A172 (cell line): ENCODE measurements at places on chromosomes 11 and 22. TPM values are rescaled to one million over a fixed set of nuclear protein-coding genes. Genes with fewer than 3 reads are reported as not detected.

Gene KIF18A
- total RNA-seq = 36.7 and 46.4 TPM in 2 replicates

DNA sequence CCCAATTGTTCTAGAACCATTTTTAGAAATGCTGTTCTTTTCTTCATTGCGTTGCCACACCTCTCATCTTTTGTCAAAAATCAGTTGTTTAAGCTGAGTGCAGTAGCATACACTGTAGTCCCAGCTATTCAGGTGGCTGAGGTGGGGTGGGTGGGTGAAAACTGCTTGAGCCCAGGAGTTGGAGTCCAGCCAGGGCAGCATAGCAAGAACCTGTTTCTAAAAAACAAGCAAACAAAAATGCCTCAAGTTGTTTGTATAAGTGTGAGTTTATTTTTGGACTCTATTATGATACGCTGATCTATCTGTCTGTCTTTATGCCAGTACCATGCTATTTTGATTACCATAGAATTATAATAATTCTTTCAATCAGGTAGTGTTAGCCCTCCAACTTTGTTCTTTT, 62.5 kb upstream of the RRM1 start:
- DNase-seq = no peak

Gene OR8D1
- total RNA-seq = not detected in 2 replicates

DNA sequence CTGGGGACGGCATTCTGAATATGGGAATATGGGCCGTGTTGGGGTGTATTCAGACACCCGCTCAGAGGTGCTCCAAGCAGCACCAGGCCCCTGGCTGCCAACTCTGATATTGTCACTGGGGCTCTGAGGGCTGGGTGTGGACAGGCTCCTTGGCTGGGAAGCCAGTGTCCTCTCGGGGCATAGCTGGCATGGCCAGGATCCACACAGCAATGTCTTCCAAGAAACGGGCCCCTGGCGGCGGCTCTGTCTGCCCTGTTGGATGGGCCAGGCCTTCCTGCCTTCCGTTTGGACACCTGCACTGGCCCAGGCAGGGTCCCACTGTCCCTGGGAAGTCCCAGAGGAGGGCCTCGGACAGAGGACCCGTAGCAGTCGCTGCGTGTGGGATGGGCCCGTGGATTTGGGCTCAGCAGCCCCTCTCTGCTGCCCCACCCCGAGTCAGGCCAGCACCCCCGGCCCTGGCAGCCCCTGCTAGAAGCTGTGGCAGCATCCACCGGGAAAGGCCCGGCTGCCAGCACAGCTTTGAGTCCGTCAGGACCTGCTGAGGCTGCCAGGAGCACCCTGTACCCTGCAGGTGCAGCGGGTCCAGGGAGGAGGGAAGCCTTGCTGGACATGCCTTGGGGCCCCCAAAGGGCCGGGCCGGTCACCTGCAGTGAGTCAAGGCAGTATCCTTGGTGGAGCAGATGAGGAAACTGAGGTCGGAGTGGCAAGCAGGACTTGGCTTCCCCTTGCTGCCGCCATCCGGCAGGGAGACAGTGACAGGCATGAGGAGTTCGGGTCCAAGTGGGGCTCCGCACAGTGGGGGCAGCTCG, 4.1 kb downstream of the PANX2 start:
- no peak for DNase-seq

DNA sequence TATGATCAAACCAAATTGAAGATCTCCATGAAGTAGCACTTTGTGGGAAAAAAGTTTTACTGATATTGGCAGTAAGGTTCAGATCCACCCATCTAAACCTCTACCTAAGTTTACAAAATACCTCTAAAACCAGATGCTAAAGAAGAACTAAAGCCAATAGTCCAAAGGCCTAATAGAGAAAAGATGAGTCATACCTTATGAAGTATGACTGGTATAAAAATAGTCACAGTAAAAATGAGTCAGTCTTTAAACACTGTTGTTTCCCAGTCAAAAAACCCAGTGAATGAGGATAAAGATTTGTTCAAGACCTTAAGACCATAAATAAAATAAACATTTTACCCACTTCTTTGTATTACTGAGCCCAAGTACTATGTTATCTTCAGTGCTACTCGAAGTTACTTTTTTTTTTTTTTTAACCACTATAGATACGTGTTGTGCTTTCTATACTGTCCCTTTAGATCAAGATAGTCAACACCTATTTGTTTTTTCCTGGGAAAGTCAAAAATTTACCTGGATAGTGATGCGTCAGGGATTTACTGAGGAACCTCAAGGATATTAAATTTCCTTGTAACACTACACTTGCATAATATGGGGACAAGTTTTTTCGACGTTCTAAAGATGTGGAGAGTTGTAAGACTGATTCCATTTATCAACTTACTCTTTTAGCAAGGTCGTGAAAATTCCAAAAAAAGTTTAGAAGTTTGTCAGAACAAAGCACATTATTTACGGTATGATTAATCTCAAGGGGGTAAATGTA, 87.3 kb downstream of the CCDC73 start:
- peak; percentile 89 for DNase-seq

Gene NCAPH2
- total RNA-seq = 51.8 and 55.6 TPM in 2 replicates

GRCh38 chr22:37907036-37907954, 1.2 kb downstream of the MICALL1 start:
- no peak for DNase-seq

- no peak for DNase-seq
Measured at GRCh38 chr22:44888491-44889254, 121.1 kb downstream of the PHF21B start.

DNA sequence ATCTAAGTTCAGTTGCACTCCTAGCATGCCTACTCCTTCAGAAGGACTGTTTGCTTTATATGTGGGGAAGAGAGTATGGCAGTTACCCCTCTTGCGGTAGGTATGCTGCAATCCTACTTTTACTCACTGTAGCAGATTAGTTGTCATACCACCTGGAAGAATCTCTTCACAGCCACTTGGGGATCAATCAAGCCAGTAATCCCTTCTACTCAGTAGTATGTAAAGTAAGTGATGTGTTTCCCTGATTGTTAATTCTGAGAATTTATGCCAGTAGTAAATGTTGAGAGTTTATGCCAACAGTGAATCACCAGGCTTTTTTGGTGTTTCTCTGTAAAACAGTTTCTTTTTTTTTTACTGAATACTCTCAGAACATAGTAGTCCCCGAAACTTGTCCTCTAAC, 34.4 kb downstream of the PRMT3 start:
- no peak for DNase-seq

- DNase-seq = no peak
Measured at GRCh38 chr11:121539000-121539399, 86.2 kb upstream of the SORL1-AS1 start.

Gene HORMAD2
- total RNA-seq = not detected in 2 replicates

GRCh38 chr11:122050021-122050690, 65.9 kb downstream of the BLID start:
- no peak for DNase-seq

Gene HBD
- not detected in 2 replicates for total RNA-seq

GRCh38 chr11:64629796-64630562, 39.0 kb downstream of the SLC22A12 start:
- DNase-seq = no peak

DNA sequence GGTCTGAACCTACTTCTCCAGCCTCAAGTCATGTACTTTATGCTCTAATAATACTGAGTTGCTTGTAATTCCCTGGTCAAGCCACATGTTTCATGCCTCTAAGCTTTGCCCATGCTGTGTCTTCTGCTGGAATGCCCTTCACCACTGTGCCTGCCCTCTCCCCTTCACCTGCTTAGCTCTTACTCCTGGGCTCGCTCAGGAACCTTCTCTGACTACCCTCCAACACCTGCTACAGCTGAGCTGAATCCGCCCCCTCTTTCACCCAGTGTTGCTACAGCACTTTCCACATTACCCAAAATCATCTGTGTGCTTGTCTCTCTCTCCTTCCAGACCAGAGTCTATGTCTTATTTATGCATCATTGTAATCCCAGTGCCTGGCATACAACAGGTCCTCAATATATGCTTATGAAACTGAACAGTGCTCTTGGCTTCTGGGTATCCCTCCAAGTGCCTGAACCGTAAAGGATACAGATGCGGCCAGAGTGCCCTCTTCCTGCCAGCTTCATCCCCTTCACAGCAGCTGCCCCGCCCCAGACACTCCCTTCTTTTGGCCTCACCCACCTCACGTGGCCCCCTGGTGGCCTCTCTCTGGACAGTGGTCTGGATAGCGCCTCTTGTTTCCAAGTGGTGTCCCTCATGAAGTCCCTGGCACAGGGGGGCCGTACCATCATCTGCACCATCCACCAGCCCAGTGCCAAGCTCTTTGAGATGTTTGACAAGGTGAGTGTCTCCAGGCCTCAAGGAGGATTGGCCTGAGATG, 7.1 kb downstream of the ABCG4 start:
- DNase-seq = peak; percentile 12

DNA sequence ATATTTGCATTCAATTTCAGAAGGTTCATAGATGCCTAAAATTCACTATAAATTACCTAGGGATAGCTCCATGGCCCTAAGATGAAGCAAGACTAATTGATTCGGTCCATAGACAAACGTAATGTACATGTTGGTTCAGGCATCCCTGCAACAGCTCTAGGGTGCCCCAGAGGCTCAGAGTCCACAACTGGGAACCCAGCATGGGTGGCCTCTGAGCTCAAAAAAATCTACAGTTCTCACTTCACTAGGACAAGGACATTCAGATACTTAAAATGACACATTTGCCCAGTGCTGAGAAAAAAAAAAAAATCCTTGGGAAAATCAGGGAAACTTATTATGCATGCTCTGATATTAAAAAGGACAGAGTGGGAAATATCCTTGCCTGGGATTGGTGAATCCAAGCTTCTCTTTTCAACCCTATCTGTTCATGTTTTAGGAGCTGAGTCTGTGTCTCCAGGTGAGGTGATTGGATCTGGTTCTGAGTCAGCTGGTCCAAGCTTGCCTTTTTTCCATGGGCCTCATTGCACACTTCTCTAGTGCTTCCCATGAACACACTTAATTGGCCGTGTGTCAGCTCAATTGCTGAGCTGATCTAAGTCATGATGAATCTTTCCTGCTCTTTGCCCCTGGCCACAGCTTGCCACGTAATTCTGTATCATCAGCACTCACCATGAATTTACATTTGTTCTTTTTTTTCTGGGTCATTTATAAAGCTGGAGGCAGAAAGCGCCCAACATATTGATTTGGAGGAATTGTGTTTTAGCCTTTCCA, 116.3 kb upstream of the RCN1 start:
- peak; percentile 85 for DNase-seq

Gene CFAP300
- 9.0 and 9.1 TPM in 2 replicates for total RNA-seq

DNA sequence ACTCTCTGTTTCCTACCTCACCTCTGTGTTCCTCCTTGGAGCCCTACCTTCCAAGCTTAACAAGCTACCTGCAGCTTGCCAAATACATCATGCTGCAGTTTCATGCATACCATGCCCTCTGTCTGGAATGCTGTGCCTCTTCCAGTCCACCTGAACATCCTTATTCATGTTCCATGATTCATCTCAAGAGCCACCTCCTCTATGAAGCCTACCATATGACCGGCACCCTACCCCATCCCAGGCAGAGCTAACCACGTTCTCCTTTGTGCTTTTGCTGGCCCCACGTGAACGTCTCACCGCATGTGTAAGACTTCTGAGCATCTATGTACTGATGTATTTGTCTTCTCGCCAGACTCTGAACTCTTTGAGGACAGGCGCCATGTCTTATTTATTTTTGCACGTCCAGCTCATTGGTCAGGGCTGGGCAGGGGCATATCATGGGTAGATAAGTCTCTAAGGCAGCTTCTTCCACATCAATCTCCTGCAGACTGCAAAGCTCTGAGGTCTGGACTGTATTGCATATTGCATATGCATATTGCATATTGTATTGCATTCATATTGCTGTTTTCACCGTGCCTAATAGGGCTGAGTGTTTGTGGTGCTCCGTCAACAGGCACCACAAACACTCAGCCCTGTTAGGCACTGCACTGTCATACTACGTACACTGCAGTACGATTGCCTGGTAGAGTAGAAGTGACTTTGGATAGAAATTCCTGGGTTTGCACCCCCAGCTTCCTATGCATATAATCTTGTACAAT, 31.0 kb downstream of the TST start:
- DNase-seq = no peak

GRCh38 chr11:45933131-45933831, 10.8 kb downstream of the LARGE2 start:
- peak; percentile 23 for DNase-seq

Gene FAM76B
- total RNA-seq = 5.8 and 9.6 TPM in 2 replicates

DNA sequence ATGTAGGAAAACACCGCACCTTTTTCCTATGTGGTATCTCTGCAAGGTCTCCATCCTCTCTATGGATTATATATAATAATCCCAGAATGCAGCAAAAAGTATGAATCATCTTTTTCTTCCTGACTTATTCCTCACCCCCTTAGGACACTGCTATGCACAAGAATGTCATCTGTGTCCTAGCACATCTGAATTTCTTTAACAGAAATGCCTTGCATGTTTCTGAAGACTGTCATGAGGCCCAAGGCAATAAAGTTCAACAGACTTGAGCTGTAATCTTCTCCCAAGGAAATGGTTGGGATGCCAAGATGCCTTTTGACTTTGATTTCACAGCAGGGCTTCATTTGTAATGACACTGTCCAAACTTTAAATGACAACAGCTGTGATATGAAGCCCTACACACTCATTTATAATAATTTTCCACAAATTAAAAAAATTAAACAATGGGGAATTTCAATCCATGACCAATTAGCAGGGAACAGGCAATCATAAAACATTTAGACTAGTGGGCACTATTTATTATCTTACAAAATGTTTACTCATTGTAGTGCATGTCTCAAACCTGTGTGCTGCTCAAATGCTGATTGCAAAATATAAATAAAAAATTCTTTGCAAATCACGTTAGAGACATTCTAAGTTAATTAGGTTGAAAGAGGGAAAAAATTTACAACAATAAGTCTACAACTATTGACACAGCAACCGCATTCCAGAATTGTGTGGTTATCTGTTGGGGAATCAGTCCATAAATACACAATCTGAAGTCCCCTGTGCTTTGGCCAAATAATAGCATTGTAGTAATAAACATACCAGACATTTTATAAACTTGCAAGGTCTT, 242.3 kb downstream of the SWAP70 start:
- DNase-seq = peak; percentile 97

DNA sequence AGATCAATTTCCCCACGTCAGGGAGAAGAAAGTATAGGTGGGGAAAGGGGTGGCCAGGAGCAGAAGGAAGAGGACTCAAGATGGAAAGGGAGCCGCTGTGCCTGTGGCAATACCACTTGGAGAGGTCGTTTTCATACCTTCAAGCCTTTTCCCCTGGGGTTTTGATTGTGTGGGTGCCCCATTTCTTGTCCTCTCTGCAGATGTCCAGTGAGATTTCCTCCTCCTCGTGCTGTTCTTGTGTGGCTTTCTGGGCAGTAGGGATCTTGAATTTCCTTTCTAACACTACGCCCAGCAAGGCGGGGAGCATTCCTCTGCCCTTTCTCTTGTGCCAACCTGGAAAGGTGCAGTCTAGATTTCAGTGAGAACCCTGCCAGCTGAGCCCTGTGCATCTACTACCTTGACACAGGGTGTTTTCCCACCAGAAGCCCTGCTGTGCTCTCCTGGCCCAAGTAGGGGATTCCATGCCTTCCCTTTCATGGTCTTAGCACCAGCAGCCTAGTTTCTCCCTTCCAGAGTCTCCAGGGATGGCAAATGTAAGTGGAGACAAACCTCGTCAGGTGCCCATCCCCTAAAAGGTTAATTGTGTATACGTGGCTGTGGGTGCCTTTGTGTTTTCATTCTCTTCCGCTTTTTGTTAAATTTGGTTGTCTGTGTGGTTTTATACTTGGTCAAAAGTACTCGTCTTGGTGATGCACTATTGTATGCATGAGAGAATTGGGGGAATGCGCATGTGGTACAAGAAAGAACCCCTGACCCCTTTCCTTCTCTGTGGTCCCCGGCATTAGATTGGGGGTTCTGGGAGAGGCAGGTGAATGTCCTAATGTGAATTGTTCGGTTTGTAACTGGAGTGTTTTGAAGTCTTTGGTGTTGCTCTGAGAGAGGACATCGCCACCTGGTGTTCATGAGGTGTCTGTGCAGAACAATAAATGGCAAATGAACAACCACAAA, 71.4 kb upstream of the MPEG1 start:
- DNase-seq = peak; percentile 27

Gene OR4D5
- total RNA-seq = not detected in 2 replicates

Gene SELENOO
- total RNA-seq = 8.0 and 9.5 TPM in 2 replicates
